ENCODE measurements at places on chromosomes 16 and 17. TPM values are rescaled to one million over a fixed set of nuclear protein-coding genes. Genes with fewer than 3 reads are reported as not detected.

The GCGR gene
- not detected for total RNA-seq

The HS3ST3A1 gene
- total RNA-seq, result not detected

The RNF222 gene
- 0.19 TPM for total RNA-seq

The CDRT15 gene
- not detected for total RNA-seq

GRCh38 chr16:23974223-23974622, 138.4 kb downstream of the PRKCB start:
- no peaks in the 10 kb centered on the region for H3K27me3 ChIP-seq
- no peak for DNase-seq
- peaks cover 28% of the 10 kb centered on the region for H3K4me1 ChIP-seq
- no peak overlapping the region for H3K27ac ChIP-seq
- H3K36me3 ChIP-seq, result no peaks in the 10 kb centered on the region
- no peak overlapping the region for H3K4me3 ChIP-seq

GRCh38 chr17:13919818-13920217, 149.5 kb upstream of the COX10 start:
- no peak overlapping the region for H3K4me3 ChIP-seq
- DNase-seq, result no peak
- H3K27me3 ChIP-seq, result no peaks in the 10 kb centered on the region
- no peaks in the 10 kb centered on the region for H3K4me1 ChIP-seq
- H3K36me3 ChIP-seq, result peaks cover 3% of the 10 kb centered on the region
- no peak overlapping the region for H3K27ac ChIP-seq

DNA sequence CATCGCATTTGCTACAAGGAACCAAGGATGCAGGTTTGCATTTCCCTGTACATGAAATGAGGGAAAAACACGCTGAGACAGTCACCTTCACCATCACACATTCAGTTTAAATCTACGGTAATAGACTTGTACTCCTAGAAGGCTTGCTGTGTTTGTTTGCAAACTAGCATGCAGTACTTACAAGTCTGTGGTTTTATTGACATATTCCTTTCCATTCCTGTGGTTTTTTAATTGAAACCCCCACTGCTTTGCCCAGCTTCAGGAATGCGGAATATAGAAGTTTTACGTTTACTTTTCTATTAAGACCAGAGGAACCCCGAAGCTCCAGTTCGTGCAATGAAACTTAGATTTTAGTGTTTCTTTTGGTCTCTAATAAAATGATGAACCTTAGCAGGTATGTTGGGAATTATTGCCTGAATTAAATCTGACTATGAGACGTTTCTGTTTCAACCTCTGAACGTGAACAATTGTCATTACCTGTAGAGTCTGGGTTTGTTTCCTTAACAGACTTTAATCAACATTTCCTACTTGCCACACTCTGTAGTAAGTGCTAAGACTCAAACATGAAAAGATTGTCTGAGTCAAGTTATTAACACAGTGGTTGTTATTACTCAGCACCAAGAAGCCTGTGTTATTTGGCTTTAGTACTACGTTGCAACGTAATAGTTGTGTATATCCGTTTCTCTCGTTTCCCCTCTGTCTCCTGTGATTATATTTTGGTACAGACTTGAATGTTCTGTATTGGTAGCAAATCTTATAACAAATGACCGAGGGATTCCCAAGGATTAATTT, 793.3 kb upstream of the GOT2 start:
- H3K4me3 ChIP-seq, result no peak overlapping the region
- H3K4me1 ChIP-seq, result no peaks in the 10 kb centered on the region
- no peaks in the 10 kb centered on the region for H3K27me3 ChIP-seq
- no peaks in the 10 kb centered on the region for H3K36me3 ChIP-seq

DNA sequence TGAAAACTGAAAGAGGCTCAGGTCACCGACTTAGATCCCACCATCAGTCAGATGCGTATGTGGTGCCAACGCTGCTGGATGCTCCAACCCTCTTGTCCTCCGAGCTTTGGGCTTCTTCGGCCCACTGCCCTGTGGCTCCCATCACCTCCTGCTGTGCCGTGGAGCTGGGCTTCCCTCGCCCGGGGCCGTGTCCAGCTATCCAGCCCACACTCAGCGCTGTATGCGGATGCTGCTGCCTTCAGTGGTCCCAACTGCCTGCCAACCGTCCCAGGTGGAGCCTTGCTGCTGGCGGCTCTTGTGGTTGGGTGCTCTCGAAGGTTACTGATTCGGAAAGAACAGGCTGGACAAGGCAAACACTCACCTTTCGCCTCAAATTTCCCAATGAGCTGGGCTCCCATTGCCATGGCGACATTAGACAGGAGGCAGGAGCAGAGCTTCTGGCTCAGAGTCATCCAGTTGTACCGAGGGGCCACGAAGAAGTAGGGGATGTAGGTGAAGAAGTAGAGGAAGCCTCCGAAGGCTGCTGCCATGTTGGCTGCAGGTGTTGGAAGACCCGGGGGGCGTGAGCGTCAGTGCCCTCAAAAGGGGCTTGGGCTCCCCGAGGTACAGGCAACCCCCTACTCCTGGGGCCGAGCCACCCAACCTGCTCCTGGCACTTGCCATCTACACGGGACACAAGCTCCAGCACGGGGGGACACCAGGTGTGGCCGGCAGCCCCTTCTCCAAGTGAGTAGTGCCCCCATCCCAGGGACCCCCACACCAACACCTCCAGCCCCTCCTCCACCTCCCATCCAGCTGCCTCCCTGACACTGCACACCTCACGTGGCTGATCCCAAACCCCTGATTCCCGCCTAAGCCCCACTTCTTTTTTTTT, 32.2 kb downstream of the ABCA3 start:
- no peaks in the 10 kb centered on the region for H3K27me3 ChIP-seq
- H3K27ac ChIP-seq, result no peak overlapping the region
- H3K36me3 ChIP-seq, result peaks cover 2% of the 10 kb centered on the region
- DNase-seq, result no peak
- no peaks in the 10 kb centered on the region for H3K4me1 ChIP-seq
- no peak overlapping the region for H3K4me3 ChIP-seq

DNA sequence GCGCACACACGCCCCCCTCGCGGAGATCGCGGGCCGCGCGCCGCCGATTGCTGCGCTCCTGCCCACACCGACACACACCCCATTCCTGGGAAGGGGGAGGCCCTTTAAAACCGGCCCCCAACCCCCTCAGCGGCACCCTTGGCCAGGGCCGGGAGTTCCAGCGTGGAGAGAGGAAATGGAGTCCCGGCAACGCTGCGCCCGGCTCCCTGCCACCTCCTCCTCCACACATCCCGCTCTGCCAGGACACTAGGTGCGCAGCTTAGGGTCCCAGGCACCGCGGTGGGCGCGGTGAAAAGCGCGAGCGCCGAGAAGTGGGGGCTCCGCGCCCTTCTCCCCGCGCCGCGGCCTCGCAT, 397 bp downstream of the CDC42EP4 start:
- H3K4me1 ChIP-seq, result peaks cover 17% of the 10 kb centered on the region
- no peaks in the 10 kb centered on the region for H3K27me3 ChIP-seq
- DNase-seq, result no peak
- peak overlapping the region; percentile 44 for H3K27ac ChIP-seq
- peak overlapping the region; percentile 90 for H3K4me3 ChIP-seq

DNA sequence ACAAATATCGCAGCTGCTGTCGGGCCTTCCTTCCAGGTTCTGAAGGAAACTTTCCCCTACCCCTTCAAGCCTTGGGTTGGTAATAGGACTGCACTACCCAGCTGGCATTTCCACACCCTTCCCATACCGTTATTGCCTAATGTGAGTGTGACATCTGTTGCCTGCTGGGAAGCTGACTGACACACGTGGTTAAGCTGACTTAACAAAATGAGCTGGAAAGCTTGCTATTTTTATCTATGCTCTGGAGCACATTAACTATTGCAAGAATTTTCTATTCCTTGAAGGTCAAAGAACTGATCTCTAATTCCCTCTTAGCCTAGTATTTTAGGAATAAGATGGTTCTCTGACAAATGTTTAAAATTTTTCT, 79.5 kb downstream of the PMP22 start:
- peaks cover 13% of the 10 kb centered on the region for H3K27me3 ChIP-seq
- H3K36me3 ChIP-seq, result no peaks in the 10 kb centered on the region
- no peak for DNase-seq
- H3K4me3 ChIP-seq, result no peak overlapping the region
- H3K27ac ChIP-seq, result no peak overlapping the region
